ENCODE measurements at places on chromosomes 7 and 10. TPM values are rescaled to one million over a fixed set of nuclear protein-coding genes. Genes with fewer than 3 reads are reported as not detected.

Gene OR2A42
- total RNA-seq: not detected

- H3K27ac ChIP-seq: no peak overlapping the region
- no peaks in the 10 kb centered on the region for H3K4me1 ChIP-seq
- no peak overlapping the region for H3K4me3 ChIP-seq
Measured at GRCh38 chr7:75010036-75010435, 45.5 kb downstream of the CASTOR2 start.

DNA sequence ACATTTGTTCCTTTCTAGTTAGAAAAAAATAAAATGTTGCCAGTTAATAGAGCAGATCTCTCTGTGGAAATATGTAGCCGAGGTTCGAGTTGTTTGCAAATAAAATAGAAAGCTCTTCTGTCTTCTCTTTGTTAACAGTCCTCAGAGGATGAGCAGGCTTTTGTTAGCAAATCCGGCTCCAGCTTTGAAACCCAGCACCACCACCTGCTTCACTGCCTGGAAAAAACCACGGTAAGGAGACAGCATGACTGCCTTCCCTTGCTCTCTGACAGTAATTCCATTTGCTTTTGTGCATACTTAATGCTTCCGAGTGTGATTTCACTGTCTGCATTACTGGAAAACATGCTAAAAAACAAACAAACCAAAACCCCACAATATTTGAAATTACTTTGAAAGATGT lies 115.6 kb downstream of the TSPAN12 start:
- H3K4me1 ChIP-seq: no peaks in the 10 kb centered on the region
- DNase-seq: no peak
- H3K27me3 ChIP-seq: no peaks in the 10 kb centered on the region
- no peaks in the 10 kb centered on the region for H3K36me3 ChIP-seq
- no peak overlapping the region for H3K4me3 ChIP-seq
- H3K27ac ChIP-seq: no peak overlapping the region

Gene GSTO2
- total RNA-seq: 1.6 TPM

- DNase-seq: no peak
- H3K36me3 ChIP-seq: no peaks in the 10 kb centered on the region
- H3K27me3 ChIP-seq: no peaks in the 10 kb centered on the region
- H3K4me3 ChIP-seq: no peak overlapping the region
Measured at GRCh38 chr10:67665491-67665890, 30.5 kb downstream of the CTNNA3 start.

Gene CCL24
- total RNA-seq: not detected

Gene IL15RA
- 14.7 TPM for total RNA-seq

DNA sequence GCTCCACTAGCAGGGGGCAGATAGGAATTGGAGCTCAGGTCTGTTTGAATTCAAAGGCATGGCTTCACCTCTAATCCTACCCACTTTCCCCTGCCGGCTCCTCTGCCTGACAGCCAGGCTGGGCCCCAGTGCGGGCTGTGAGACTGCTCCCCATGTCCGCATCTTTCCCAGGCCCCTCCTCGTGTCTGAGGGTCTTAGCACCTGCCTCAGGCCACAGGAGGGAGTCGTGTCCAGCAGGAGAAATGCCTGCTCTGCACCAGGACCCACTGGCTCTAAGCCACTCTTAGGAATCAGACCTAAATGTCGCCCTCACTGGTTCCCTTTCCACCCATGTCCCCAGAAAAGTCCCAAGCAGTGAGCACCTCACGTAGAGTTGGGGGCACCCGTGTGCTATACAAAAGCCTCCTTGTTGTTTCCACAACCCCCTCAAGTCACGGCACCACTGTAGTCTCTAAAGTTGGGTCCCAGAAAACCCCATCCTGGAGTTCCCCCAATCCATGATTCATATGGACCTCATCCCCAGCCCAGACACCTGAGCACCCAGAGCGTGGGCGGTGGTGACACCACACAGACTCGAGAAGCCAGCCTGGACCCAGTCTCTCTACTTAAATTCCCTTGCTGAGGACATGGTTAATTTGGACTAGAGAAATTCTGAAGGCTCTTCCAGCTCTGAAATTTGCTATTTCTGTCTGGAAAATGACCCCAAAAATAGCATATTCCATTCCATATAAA lies 466.4 kb upstream of the ZMIZ1 start:
- no peak for DNase-seq
- no peak overlapping the region for H3K4me3 ChIP-seq
- no peaks in the 10 kb centered on the region for H3K36me3 ChIP-seq
- H3K27ac ChIP-seq: no peak overlapping the region
- no peaks in the 10 kb centered on the region for H3K4me1 ChIP-seq

GRCh38 chr7:30543813-30544525 lies 39.3 kb upstream of the GGCT start:
- no peaks in the 10 kb centered on the region for H3K36me3 ChIP-seq
- H3K27ac ChIP-seq: no peak overlapping the region
- no peak for DNase-seq
- no peaks in the 10 kb centered on the region for H3K4me1 ChIP-seq

DNA sequence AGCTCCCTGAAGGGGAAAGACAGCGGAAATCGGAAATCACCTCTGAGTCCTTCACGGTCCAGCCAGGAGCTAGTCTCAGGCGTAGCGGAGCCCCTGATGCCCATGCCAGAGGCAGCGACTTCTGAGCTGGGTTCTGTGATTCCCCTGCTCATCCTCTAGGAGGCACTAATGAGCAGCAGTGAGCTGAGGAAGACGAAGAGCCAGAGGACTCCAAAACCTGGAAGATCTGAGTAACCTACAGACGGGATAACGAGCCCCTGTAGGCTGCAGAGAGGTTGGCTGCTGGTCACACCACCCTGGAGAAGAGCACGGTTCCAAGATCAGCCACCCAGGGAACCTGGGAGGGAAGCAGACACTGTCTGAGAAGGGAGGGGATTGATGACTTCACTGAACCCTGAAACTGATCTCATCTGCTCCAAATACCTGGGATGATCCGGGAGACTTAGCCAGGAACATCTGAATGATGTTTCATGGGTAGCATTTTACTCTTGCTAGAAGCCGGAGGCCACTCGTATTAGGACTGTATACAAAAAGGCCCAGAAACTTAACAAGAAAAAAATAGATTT lies 304.1 kb downstream of the PAXIP1 start:
- no peak overlapping the region for H3K4me3 ChIP-seq
- DNase-seq: no peak

DNA sequence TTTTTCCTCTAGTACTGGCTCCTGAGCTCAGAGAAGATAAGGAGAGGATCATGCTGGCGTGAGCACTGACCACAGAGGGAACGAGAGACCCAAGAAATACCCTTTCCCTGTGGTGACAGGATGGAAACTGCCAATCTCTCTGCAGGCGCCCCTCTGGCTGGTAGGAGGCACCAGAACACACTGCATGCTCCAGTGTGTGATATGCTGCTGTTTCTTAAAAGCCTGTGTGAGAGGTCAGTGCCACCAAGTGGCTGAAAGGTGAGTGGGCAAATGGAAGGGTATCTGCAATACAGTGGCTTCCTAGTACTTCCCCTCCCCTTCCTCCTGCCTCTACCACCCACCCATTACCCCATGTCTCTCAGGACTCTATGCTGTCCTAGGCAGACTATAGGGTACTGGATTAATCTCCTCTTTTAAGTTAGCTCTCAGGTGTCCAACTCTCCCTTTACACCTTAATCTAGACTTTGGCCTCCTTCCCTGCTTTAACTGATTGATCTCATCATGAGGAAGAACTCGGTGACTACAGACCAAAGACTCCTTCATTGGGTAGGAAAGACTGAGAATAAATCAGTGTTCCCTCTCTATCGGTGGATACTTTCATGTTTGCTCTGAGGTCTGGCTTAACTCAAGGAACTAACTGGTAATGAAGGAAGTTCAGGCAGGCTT lies 283.6 kb downstream of the ADRA2A start:
- H3K4me1 ChIP-seq: no peaks in the 10 kb centered on the region
- no peak overlapping the region for H3K4me3 ChIP-seq
- H3K36me3 ChIP-seq: no peaks in the 10 kb centered on the region
- no peak overlapping the region for H3K27ac ChIP-seq

DNA sequence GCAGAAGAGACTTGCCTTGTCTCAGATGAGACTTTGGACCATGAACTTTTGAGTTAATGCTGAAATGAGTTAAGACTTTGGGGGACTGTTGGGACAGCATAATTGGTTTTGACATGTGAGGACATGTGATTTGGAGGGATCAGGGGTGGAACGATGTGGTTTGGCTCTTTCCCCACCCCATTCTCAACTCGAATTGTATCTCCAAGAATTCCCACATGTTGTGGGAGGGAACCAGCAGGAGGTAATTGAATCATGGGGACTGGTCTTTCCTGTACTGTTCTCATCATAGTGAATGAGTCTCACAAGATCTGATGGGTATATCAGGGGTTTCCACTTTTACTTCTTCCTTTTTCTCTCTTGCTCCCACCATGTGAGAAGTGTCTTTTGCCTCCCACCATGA lies 229.7 kb upstream of the KCND2 start:
- no peaks in the 10 kb centered on the region for H3K27me3 ChIP-seq
- H3K4me1 ChIP-seq: no peaks in the 10 kb centered on the region
- no peak for DNase-seq
- H3K27ac ChIP-seq: no peak overlapping the region
- H3K4me3 ChIP-seq: no peak overlapping the region
- no peaks in the 10 kb centered on the region for H3K36me3 ChIP-seq

GRCh38 chr10:96222441-96222840 lies 48.9 kb downstream of the BLNK start:
- no peak overlapping the region for H3K27ac ChIP-seq
- H3K36me3 ChIP-seq: no peaks in the 10 kb centered on the region
- no peak for DNase-seq
- no peaks in the 10 kb centered on the region for H3K4me1 ChIP-seq
- no peak overlapping the region for H3K4me3 ChIP-seq
